ENCODE measurements at places on chromosomes 6 and 20.

- no peak for DNase-seq
These were observed 2.5 kb downstream of the SLC17A1 start for GRCh38 chr6:25829375-25829774.

- DNase-seq, result no peak
These were observed 202.3 kb downstream of the FOXC1 start for GRCh38 chr6:1812034-1812433.

- DNase-seq, result no peak
These were observed 2.5 kb upstream of the FKBP5 start for GRCh38 chr6:35691027-35691824.

DNA sequence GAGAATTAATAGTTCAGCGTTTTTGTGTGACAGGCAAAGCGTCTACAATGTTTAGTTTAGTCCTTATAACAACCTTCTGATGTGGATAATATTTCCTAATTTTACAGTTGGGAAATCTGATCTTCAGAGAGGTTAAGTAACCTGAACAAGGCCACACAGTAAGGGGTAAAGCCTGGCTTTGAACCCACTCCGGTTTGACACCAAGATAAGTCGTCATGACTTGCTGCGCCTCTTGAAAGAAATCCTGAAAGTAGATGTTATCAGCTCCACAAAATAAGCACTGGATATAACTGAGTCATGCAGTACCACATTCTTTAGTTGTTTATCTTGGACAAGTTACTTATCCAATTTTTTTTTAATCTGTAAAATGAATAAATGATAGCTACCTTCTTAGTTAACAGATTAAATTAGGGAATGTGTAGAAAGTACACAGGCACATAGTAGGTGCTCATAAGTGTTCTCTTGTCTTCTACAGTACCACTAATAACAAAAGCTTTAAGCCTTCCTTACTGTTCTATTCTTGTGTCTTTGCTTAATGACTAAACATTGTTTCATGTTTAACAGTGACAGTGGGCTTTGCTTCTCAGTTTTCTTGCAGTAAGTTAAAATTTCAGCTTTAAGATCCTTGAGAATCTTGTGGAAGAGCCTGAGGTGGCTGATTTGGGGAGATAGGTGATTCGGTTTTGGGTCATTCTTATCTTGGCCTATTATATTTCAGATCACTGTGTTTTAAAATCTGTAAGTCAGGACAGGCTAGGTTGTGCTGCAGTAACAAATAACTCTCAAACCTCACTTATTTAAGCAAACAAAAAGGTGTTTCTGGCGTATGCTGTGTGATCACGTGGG is 2.1 kb downstream of the HIVEP1 start:
- DNase-seq, result no peak

- DNase-seq, result no peak
These were observed 98.2 kb upstream of the NAA20 start for GRCh38 chr20:19918965-19919329.

DNA sequence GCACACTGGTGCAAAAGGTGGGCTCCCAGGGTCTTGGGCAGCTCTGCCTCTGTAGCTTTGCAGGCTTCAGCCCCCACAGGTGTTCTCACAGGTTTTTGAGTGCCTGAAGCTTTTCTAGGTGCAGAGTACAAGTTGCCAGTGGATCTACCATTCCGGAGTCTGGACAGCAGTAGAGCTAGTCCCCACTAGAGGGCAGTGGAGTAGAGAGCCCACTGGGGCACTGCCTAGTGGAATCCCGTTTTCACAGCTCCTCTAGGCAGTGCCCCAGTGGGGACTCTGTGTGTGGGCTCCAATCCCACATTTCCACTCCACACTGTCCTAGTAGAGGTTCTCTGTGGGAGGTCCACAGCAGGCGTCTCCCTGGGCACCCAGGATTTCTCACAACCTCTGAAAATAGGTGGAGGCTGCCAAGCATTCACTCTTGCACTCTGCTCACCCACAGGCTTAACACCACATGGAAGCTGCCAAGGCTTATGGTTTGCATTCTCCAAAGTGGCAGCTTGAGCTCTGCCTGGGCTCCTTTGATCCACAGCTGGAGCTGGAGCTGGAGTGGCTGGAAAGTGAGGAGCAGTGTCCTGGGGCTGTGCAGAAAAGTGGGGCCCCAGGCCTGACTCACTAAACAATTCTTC is 86.3 kb upstream of the PROKR2 start:
- DNase-seq, result no peak

GRCh38 chr6:3307436-3307835 is 48.7 kb downstream of the PSMG4 start:
- DNase-seq, result no peak

DNA sequence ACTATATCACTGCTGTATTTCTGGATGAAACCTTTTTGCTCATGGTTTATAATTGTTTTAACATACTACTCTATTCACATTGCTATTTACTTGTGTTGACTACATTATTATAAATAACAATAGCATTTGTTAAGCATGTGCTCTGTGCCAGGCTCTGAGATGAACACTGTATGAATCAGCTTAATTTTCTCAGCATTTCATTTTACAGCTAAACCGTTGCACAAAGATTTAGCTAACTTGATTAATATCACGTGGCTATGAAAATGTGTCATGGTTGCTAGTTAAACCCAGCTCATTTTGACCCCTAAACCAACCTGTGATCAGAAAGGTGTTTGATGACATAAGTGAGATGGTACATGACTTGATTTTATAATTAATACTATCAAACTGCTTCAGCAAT is 77.5 kb downstream of the NCOA7 start:
- no peak for DNase-seq

DNA sequence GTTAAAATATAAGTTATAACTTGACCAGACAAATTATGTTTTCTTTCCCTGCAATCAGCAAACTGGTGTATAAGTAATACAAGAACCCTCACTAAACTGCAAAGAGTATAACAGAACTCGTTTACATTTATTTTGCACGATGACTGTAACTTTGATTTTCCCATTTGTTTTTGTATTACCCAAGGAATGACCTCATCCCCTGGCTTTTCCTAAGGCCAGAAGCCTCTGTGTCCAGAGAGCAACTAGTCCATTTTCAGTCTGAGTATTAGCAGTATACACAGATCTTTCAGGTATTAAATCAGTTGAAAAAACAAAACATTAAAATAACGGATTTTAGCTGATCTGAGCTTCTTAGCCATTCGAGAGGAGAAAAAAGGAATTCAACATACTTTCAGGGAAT is 17.2 kb downstream of the COL19A1 start:
- no peak for DNase-seq

- DNase-seq, result no peak
These were observed 25.0 kb downstream of the HEBP2 start for GRCh38 chr6:138428944-138429598.

- no peak for DNase-seq
These were observed 49.2 kb downstream of the MAFB start for GRCh38 chr20:40639676-40640355.

DNA sequence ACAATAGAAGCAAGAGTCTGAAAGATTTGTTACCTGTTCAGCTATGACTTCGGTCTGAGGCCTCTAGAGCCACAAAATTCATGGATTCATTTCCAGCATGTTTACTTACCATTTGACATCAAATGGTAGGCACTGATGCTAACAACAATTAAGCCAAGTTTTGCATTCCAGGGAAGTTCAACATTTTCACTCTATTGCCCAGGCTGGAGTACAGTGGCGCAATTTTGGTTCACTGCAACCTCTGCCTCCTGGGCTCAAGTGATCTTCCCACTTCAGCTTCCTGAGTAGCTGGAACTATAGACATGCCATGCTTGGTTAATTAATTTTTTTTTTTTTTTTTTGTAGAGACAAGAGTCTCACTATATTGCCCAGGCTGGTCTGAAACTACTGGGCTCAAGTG is 114.1 kb upstream of the SGK1 start:
- no peak for DNase-seq

GRCh38 chr6:142300302-142300701 is 1.5 kb upstream of the ADGRG6 start:
- DNase-seq, result no peak

DNA sequence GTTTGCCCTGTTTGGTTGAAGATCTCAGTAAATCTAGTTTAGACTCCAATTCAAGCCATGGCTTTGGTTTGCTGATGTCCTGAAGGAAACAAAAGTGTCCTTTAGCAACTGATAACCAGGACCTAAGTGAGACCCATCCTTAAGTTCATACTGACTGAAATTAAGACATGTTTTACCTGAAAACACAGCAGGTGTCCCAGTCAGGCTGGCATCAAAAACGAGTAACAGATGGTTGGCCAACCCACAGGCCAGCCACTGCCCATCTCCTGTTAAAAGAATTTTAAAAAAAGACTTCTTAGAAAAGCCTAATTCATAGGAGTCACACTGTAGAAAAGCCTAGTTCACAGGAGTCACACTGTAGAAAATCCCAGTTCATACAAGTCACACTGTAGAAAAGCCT is 58.3 kb downstream of the WDR27 start:
- DNase-seq, result no peak

GRCh38 chr6:6851059-6851948 is 256.5 kb upstream of the RREB1 start:
- no peak for DNase-seq

DNA sequence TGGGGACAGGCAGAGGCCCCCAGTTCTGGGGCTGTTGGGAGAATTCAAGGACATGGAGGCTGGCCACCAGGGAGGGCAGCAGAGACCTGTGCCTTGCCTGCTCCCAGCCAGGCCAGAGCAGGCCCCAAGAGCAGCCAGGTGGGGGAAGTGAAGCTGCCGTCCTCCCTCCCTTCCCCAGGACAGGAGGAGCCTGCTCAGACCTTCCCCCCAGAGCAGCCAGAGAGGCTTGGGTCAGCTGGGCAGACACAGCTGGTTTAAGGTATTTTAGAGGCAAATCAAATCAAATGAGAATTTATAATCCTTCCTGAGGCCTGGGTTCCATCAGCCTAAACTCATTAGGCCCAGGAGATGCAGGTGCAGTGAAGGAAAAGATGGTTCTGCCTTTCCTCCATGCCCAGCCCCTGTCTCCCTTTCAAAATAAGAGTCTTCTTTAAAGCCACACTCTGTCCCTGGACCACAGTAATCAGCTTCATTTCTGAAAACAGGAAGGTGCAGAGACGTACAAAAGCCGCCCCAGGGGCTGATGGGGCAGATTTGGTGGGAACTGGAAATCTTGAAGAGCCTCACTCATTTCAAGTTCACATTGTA is 21.7 kb downstream of the BMP7 start:
- no peak for DNase-seq

DNA sequence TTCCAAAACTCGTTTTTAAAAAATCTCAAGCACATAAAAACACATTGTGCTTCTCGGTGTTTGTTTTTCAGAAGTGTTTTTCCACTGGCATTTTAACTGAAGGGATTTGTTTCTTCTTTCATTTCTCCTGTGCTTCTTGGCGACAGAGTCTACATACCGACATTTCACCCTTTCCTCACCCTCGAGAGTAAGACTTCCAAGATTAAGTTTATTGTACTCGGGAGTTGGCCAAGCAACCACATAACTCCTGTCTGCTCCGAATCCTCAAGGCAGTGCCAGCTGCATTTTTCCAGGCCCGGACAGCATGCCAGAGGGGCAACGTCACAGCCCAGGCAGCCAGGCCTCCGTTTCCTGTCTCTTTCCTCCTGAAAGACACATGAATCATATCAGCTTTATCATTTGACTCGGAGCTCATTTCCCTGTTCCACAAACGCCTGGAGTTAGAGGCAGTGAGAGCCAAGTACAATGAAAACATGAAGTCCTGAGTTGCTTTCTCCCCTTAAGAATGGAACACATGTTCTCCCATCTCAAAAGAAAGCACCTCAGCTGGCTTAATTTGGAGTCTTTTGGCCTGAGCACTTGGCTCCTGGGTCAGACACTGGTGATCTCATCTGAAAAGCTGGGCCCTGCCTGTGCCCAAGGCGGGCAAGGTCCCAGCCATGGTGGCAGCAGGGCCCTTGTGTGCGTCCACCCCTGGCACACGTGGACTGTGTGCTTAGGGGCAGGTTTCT is 23.2 kb upstream of the FAM50B start:
- no peak for DNase-seq

DNA sequence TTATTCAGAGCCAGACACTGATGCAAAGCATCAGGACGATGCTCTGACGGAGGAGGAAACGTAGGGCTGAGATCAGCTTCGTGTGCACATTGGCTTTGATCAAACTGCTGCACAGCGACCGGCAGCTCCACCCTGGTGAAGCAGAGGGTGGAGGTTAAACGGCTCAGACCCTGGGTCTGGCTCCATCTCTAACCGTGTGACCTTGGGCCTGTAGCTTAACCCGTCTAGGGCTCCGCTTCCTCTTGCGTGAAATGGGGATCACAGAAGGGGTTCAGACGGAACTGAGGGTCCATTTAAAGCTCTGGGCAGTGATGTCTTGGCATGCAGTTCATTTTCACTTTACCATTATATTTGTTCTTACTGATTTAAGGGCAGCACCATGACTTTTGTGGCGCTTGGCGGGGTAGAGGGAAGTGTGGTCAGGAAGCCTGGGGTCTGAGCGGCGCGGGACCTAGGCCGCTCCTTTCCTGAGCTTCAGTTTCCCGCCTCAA is 644 bp downstream of the RBL1 start:
- no peak for DNase-seq

DNA sequence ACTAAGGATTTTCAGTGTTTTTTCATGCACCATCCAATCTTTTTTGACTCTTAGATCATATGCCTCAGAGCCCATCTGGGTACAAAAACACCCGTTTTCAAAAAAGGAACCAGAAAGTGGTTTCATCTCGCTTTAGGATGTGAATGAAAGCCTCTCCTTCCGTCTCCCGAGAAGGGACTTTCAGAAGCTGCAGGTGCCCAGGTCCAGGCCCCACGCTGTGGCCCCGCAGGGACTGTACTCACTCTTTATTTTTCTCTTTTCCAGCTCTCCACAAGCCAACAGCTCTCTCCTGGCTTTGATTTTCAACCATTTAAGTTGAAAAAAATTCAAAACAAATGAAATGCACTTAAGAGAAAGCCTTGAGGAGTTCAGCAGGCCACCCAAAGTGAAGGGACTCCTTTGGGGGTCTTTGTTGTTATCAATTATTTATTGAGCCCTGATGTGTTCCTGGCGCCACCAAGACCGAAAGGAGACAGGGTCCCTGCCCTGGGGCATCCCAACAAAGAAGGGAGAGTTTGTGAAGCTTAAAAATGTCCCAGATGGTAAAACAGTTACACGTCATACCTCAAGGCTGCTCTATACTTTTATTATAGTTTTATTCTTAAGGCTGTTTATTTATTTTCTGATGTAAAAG is 467.3 kb downstream of the PREX1 start:
- DNase-seq, result no peak

DNA sequence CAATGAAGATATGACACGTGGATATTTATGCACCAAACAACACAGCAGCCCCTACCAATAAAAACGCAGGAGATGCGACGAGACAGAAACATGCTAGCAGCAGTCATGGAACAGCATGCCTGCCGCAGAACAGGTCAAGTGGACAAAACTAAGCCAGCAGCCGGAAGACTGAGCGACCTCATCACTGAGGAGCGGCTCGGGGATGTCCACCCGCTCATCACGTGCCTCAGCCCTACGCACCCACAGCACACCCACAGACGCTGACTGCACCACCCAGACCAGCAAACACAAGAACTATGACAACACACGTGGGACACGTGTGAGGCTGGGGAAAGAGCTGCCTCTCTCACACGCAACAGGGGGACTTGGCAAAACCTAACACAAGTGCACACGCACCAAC is 81.7 kb downstream of the TAF4 start:
- no peak for DNase-seq

Measured in iPS DF 19.7 (cell line).